Stimulated activated CD8-positive, alpha-beta memory T cell treated with anti-CD3 and anti-CD28 coated beads, Interleukin-7, amount 100 ng/mL, for 4 hours (primary cell): ENCODE measurements at places on chromosomes 4 and X.

DNA sequence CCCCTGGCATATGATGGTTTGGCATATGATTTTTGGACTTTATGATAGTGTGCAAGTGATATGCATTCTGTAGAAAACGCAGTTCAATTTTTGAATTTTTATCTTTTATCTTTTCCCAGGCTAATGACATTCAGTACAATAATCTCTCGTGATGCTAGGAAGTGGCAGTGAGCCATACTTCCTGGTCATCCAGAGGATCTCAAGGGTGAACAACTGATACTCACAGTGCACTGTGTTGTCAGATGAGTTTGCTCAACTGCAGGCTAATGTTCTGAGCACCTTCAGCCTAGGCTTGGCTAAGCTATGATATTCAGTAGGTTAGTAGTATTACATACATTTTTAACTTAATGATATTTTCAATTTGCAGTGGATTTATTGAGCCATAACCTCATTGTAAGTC is 405.3 kb downstream of the PCDH7 start:
- no peak for DNase-seq

GRCh38 chr4:1573830-1574459 is 110.2 kb downstream of the FAM53A start:
- no peak for DNase-seq

DNA sequence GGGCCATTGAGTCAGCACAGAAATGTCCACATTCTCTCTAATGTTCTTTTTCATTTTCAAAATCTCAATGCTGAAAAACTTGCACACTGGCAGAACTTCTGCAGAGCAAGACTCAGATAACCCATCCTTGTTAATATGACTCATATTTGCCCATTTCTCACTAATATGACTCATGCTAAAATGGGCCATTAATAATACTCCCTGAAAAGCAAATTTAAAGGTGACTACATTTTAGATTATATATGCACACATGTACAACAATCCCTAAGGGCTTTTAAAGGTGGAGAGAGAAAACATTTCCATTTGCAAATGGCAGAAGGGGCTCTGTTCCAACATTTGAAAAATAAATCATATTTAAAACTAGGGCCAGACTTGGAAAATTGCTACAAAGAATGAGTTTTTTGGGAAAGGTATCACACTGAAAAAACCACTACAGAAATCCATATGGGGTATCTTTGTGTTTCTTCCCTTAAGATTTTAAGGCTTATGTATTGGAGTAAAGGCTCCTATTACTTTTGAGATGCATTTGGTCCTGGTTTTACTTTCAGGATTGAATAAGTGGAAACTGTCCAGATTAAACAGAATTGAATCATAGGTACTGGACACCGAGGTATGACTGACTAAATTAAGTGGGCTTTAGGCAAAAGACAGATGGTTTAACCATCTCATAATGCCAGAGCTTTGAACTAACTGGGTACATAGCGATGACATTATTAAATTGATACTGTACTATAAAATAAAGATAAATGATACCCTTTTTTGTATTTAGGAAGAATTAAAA is 30.0 kb downstream of the TLR2 start:
- no peak for DNase-seq

- no peak for DNase-seq
Measured at GRCh38 chrX:2572740-2573139, 72.0 kb upstream of the DHRSX start.

DNA sequence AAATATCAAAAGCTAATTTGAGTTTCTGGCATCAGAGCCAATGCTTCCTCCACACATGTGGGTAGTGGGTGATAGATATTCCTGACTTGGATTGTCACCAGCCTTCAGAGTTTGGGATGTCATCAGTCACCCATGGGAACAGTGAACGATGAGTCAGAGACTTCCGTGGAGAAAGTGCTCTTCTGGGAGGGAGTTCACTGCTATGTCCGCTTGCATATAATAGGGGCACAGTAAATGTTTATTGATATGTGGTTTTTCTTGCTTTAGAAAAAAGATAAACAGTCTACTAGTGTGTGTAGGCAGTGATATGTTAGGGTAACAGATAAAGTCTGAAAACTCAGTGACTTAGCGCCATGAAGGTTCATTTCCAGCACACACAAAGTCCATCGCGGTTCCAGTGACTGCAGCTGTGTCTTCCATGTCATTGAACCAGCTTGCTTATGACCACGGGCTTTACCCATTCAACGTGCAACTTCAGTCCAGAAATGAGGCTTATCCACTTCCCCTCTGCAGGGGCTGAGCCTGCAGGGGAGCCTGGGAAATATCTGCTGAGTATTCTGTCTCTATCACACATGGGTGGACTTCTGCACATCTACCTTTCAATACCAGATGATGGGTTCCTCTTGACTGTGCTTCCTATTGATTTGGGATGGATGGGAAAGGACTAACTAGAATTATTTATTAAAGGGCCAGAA is 87.7 kb upstream of the WWC2 start:
- no peak for DNase-seq

DNA sequence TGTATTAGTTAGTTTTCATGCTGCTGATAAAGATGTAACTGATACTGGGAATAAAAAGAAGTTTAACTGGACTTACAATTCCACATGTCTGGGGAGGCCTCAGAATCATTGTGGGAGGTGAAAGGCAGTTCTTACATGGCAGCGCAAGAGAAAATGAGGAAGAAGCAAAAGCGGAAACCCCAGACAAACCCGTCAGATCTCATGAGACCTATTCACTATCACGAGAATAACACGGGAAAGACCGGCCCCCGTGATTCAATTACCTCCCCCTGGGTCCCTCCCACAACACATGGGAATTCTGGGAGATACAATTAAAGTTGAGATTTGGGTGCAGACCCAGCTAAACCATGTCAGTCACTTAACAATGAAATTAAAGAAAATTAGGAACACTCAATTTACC is 499.1 kb downstream of the FSTL5 start:
- no peak for DNase-seq

GRCh38 chr4:175385797-175386196 is 426.3 kb downstream of the GPM6A start:
- DNase-seq, result no peak

DNA sequence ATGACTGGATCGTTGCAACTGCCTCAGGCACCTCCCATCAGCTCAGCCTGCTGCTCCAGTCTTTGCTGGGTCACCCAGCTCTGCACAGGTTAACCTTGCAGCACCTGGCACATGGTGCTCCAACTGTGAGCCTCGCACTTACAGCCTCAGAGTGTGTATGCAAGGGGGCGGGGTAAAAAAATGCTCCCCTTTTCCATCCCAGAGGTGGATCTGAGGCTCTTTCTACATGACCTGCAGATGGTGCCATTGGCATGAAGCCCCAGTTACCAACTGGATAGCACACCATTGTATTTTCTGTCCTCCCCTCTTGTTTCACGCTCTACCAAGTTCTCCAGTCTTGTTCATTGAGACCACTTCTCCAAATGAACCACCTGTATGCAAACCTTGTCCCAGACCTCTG is 46.2 kb upstream of the TRPC3 start:
- no peak for DNase-seq

DNA sequence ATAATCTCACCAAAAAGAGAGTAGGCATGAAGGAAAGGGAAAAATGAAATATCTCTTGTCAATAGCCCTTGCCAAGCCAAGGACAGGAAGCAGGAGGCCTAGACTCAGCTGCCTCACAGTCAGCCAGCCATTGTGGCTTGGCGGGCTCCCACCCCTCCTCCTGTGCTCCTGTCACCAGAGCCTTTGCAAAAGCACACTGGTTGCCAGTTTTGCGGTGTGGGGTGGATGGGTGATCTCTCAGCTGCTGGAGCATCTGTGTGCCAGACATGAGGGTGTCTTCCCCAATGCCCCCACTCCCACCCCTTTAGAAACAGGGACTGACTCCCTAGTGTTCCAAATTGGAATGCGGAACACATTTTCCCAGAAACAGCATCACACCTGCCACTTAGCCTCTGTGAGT is 26.1 kb downstream of the ARHGEF6 start:
- no peak for DNase-seq

- no peak for DNase-seq
Measured at GRCh38 chr4:36485885-36486284, 204.5 kb downstream of the DTHD1 start.

DNA sequence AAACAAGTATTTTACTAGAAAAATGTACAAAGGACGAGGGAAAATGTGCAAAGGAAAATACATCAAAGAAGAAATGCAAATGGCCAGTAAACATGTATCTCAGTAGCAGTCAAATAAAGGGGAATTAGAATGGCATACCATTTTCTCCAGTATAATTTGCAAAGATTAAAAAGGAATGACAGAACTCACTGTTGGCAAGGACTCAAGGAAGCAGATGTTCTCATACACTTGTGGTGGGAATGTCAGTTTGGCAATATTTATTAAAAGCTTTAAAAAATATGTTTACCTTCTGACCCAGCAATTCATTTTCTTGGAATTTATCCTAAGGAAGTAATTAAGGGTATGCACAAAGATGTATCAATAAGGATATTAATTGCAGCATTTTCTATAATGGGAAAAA is 7.6 kb downstream of the CLCN5 start:
- DNase-seq, result no peak

DNA sequence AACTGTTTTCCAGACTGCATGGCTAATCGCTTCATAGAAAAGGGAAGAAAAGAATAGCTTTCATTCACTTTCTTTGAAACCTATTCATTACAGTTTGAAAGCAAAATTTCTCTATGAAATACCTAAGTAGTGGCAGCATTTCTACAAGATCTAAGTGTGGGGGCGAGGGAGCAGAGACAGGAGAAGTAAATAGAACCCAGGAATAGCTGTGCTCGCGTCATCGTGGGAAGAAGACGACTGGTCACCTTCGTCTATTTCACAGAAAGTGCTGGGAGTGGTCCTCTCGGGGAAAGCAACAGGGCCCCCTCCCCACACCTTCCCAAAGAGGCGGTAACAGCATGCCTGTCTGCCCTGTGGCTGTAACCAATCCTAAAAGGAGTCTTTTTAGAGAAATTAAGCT is 169.9 kb upstream of the NOCT start:
- no peak for DNase-seq

- no peak for DNase-seq
Measured at GRCh38 chr4:139629436-139630125, 36.0 kb upstream of the MGST2 start.

DNA sequence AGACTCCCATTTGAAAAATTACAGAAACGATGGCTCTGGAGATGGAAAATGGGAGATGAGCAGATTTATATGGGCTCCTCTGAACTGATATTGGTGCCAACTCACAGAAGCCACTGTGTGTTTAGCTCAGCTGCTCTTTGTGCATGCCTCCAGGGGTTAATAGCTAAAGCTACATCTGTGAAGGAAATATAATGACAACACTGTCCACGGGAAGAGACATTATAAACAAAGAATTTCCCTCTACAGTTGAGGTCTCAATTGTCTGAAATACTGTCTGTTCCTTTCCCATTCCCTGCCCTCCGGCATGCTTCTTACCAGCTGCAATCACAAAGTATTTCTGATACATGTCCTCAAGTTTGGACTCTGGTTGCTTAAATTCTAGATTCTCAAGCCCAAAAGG is 40.4 kb downstream of the PPA2 start:
- DNase-seq, result no peak
